ENCODE measurements at places on chromosomes 7 and 10.

DNA sequence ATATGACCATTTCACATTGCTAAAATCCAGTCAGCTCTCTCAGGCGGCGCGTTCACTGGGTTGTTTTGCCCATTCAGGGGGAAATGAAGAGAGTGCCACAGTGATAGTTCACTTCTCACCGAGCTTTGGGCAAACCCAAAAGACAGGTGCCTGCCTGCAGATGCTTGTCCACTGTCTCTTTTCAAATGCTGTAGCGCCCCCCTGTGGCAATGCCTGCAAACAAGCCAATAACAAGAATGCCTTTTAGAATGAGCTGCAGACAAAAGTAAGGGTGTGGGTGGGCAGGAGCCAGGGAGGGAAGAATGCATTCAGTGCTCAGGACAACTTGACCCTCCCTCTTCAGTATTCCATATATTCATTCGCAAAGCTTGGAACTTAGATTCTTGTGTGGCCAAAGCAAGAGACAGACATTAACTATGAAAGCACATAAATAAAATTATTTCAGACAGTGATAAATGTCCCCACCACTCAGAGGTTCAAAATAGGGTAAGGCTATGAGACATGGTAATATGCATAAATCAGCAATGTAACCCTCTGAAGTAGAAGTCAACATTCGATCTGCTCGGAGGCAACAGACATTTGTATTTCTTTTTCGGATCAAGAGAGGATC, 86.9 kb downstream of the JAZF1 start:
- DNase-seq = peak; percentile 57

- no peak for DNase-seq
Measured at GRCh38 chr7:38819463-38819862, 89.5 kb downstream of the VPS41 start.

GRCh38 chr10:93299606-93300287, 182.4 kb downstream of the MYOF start:
- no peak for DNase-seq

DNA sequence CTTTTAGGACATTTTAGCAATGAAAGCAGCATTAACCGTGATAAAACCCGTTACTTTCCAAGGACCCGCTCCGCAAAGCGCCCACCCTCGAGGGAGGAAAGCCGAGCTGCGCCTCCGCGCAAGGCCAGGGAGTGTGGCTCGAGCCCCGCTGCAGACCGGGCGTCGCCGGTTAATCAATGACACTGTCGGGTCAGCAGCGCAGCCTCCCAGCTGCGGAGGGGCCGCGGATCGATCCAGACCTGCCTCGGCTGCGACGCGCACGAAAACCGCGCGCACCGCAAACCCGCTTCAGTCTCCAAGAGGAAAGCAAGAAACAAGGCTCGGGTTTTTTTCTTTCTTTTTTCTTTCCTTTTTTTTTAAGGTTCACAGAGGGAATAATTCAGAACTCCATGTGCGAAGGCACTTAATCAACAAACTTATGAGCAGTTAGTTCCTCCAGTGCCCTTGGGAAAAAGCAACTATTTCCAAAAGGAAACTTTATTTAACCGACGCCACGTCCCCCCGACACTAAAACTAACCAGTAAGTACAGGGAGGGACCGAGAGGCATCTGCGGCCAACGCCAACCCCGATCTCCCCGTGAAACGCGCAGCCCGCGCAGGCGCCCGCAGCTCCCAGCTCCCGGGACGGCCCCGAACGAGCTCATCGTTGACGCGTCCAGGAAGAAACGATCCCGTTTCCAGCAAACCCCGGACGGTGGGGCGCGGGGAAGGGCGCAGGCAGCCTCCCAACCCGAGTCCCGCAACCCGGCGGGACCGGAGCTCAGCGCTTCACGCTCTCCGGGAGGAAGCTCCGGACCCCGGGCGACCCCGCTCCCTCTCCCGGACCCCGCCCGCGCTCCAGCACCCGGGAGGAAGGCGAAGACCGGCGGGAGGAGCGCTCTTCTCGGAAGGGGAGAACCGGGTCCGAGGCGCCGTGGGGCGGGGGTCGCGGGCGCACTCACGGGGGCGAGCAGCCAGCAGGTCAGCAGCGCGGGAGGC, 598 bp downstream of the VIPR2 start:
- DNase-seq = no peak

DNA sequence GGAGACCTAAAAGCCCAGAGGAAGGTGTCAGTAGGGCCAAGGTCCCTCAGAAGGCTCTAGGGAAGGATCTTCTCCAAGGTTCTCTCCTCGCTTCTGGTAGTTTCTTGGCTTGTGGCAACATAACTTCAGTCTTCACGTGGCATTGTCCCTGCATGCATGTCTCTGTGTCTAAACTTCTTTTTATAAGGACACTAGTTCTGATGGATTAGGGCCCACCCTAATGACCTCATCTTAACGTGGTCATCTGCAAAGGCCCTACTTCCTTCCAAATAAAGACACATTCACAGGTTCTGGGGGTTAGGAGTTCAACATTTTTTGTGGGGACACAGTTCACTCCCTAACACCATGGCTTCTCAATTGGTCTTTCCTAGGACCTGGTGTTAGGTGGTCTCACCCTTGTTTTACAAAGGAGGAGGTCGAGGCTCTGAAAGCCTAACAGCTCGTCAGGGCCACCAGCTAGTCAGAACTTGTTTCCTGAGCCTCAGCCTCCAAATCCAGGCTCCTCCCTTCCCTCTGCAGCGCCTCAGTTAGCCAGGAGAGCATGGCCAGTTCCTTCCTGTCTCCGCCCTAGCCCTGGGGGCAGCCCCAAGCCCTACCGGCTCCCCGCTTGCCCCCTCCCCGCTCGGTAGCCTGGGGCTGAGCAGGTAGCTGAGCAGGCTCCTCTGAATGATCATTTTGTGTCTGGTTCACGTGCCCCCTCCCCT, 109.7 kb upstream of the PPIF start:
- DNase-seq = no peak

DNA sequence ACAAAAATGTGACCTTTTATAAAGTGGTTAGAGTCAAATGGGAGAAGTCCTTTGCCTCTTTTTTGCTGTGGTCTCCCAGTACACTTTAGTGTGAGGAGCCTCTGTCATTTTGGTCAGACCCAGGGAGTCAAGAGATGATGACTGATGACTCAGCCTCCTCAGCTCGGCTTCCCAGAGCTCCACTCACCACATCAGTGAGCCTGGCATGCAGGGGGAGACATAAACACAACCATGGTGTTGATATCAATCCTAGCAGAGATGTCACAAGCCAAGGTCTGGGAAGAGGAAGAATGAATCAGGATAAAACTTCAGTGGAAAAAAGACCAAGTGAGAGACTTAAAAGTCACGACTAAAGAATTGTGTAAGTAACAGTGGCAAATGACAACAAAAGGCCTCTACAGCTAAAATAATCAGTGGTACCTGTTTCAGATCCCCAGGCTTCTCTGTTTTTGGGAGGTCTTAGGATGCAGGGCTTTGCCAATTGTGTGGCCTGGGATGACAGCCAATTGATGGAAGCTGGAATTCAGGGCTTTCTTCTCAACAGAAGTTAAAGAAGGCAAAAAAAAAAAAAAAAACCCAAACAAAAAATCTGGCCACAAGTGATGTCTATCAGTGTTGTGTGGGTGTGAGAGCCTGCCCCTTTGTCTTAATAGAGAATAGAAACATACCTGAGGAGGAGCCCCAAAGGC, 50.2 kb downstream of the TFAM start:
- DNase-seq = no peak

GRCh38 chr7:98655611-98656010, 38.5 kb downstream of the NPTX2 start:
- no peak for DNase-seq

DNA sequence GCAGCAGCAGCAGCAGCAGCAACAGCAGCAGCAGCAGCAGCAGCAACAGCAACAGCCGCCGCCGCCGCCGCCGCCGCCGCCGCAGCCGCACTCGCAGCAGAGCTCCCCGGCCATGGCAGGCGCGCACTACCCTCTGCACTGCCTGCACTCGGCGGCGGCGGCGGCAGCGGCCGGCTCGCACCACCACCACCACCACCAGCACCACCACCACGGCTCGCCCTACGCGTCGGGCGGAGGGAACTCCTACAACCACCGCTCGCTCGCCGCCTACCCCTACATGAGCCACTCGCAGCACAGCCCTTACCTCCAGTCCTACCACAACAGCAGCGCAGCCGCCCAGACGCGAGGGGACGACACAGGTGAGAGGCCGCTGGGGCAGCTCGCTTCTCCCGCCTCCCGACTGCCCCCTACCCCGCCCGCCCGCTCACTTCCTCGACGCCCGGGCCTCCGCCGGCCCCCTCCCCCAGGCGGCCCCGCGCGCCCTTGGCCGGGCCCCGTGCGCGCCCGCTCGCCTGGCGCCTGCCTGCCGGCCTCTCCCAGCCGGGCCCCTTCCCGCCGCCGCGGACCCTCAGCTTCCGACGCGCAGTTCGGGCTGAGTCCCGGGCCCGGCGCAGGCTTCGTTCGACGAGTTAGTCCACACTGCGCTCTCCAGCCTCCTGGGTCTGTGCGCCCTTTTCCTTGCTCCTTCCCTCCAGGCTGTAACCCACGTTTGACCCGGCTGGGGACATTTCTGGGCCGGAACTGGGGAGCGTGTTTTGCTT, 882 bp downstream of the DLX6 start:
- DNase-seq = no peak

GRCh38 chr10:5620223-5620721, 46.1 kb downstream of the ASB13 start:
- no peak for DNase-seq
